ENCODE measurements at places on chromosomes 13 and 19.

DNA sequence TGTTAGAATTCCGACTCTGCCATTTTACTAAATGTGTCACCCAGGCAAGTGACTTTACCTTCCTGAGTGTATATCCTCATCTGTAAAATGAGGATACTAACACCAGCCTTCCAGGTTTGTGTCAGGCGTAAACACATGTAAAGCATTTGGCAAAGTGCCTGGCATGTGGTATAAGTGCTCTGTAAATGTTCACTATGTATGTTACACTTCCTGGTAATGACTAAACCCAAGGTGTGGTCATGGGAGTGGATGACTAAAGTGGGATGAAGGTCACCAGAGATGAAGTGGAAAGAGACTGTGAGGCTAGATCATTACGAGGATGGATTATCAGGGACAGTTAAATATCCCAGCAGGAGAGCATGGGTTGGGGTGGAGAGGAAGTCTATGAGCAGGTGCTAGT, 25.6 kb downstream of the DEDD2 start:
- DNase-seq: no peak

- no peak for DNase-seq
Measured at GRCh38 chr13:40875044-40875443, 85.6 kb downstream of the SLC25A15 start.

GRCh38 chr19:31418692-31419430, 69.6 kb upstream of the TSHZ3 start:
- no peak for DNase-seq

DNA sequence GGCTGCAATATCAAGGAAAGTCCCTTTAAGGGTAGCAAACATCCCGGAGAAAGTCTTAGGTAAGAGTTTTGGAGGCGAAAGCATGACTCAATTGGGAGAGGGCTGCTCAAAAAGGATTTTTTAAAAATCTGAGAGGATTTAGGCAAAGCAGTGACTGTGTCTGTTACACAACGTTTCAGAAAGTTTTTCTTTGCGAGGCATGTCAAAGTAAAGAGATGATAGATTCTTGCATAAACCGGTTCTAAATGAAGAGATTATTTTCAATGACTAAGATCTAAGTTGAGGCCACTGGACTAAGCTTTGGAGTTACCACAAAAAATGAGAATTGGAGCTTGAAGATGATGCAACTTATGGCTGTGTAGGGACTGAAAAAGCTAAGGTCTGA, 43.7 kb upstream of the ENOX1 start:
- peak; percentile 93 for DNase-seq

Measured in stromal cell of bone marrow (primary cell).